ENCODE measurements at places on chromosomes 11 and 22.

DNA sequence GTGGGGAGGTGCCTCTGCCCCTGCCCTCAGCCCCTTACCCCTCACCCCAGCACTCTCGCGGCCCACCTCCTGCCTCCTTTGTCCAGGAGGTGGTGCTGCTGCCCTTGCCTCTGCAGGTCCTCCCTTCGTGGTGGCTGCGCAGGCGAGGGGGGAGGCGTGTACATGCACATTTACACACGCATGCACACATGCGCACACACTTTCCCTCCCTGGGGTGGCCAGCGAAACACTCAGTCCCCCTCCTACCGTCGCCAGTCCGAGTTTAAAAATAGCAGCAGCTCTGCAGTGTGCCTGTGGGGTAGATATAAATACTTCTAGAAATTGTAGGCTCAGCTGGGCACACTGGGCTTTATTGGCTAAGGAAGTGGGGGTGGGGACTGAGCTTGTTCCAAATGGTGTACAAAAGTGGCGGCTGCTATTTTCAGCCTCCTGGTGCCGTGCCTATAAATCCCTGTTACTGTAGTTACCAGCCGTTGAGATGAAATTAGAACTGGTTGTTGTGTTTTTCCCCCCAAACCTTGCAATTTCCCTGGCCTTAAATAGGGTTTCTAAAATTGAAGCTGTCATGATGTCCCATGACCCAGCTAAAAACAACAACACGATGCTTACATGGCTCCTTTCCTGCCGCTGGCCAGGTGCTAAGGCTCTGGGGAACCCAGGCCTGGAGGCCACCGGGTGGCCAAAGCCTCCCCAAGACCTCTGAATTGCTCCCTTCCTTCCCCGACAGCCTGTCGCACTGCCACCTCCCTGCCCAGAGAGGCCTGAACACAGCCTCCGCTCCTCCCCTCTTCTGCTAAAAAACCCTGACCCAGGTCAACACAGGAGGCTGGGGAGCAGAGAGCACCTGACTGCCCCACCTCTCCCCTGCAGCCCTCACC is 12.4 kb downstream of the PICK1 start:
- DNase-seq: no peak

- DNase-seq: no peak
Measured at GRCh38 chr22:20641198-20641892, 132.6 kb upstream of the SERPIND1 start.

- no peak for DNase-seq
Measured at GRCh38 chr11:93653571-93653970, 7.9 kb upstream of the CEP295 start.

GRCh38 chr11:2265854-2266585 is 4.4 kb downstream of the ASCL2 start:
- no peak for DNase-seq

DNA sequence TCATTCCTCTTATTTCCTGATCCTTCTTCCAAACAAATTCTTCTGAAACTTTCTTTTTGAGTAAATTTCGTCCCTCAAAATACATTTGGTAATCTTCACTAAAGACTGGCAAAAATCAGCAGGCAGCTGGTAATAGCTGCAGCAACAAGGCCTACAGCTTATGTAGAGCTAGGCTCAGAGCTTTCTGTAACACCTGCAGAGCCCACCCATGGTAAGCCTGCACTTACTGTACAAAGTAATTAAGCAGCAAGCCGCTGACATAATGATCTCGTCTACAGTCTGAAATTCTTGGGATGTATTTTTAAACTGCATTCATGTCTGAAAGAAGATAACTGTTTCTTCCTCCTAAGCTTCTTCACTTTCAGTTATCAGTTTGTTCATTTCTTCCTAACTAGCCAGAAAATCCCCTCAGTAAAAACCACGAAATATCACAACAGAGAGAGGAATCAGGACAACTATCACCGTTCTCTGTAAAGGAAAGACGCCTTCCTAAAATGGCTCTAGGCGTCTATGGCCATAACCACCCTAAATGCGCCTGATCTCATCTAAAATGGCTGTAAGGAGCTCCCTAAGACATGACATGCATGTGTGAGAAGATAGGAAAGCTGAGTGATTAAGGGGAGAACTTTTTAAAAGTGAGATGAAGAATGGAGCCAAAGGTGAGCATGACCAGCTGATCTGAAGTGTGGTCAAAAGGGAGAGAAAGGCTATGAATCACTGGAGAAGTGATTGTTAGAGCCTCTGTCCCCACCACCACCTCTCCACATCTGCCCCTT is 56.2 kb downstream of the DENND5A start:
- DNase-seq: no peak

GRCh38 chr11:113405724-113406478 is 18.3 kb downstream of the ANKK1 start:
- DNase-seq: no peak

- peak; percentile 62 for DNase-seq
Measured at GRCh38 chr11:3021125-3021524, 29.0 kb upstream of the NAP1L4 start.

DNA sequence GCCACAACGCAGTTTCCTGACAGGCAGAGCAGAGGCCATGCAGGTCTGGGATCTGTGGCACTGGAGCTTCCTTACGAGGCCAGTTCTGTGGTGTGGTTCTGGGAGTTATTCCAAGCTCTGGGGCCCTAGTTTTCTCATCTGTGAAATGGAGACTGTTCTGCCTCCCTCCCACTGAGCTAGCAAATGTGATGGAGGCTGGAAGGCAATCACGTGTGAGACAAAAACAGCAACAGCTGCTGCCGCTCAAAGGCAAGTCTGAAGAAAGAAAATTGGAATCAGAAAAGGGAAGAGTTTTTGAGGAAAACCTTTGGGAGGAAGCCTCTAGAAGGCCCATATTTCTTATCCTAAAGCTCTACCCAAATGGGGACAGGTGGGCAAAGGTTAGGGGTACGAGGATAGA is 8.3 kb upstream of the RIC3 start:
- DNase-seq: no peak

- no peak for DNase-seq
Measured at GRCh38 chr11:116576526-116576925, 196.3 kb downstream of the BUD13 start.

GRCh38 chr22:17639247-17639741 is 737 bp downstream of the BCL2L13 start:
- DNase-seq: peak; percentile 73

- no peak for DNase-seq
Measured at GRCh38 chr11:122931510-122931909, 49.0 kb downstream of the JHY start.

DNA sequence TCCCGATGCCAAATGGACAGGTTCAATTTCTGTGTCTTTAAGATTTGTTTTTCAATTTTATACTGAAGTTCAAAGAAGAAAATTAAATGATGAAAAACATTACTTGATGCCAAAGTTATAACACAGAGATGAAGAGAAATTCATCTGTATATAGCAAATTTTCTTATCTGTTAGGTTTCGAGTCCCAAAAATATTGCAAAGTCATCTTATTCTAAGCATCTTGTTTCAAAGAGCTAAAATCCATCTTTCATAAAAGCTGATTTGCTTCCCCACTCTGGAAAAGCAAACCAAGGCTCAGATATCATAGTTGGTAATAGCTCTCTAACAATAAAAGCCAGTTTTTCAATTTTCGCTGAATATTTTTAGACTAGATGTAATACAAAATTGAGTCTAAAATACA is 19.0 kb upstream of the CCDC89 start:
- no peak for DNase-seq

DNA sequence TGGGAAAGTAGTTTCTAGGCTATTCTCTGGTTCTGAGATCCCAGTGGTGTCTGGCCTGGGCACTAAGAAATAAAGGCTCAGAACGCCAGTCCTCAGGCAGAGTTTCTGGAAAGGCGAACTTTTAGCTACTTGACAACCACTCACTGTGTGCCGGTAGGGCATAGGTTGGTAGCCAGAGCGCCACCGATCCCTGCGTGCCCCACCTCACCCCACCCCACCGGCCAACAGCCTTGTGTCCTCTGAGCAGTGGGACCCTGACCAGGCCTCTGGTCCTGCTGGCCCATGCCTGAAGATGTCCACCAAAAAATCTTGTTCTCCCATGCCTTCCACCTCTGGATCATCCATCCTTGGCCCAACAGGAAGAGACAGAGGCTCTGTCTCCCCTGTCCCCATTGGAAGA is 118.0 kb downstream of the FEZ1 start:
- no peak for DNase-seq

DNA sequence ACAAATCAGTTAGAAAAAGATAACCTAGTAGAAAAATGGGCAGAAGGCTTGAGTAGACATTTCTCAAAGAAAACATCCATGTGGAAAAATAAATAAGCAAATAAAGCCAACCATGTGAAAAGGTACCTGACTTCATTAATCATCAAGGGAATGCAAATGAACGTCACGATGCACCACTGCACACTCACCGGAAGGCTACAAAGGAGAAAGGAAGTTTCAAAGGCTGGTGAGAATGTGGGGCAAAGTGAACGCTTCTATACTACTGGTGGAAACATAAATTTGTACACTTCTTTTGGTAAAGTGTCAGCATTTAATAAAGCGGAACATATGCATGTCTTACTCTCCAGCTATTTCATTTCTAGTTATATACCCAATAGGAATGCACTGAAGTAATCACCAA is 166.8 kb downstream of the CSNK2A3 start:
- no peak for DNase-seq

DNA sequence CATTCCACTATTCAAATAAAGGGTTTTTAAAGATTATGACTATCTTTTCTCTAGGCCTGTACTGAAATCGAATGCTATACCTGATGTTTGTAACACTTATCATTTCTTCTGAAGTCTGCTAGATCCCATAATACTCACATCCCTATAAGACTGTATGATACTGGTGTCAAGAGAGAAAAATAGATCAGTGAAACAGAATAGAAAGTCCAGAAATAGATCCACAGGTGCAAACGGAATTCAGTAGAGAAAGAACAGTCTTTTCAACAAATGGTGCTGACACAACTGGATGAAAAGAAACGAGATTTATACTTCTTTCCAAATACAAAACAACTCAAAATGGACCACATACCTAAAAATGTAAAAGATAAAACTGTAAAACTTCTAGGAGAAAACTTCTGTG is 143.2 kb downstream of the APOL5 start:
- DNase-seq: no peak

- DNase-seq: no peak
Measured at GRCh38 chr22:41132550-41132949, 40.2 kb downstream of the EP300 start.

DNA sequence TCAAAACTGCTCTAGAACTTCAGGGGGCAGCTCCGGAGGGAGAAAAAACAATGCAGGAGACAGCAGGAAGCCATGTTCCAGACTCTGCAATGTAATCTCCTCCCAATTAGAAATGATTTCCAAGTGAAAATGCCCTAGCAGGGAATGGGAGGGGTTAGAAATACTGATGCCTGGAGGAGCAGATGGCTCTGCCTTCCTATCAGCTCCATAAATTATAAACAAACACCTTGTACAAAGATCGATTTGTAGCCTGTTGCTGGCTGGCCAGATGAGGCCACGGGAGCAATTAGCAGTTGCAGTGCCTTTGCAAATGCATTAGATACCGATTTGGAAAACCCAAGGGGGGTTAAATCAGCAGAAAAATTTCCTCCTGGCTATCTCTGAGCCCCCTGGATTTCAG is 46.6 kb upstream of the CHRM4 start:
- DNase-seq: no peak

All from HuH-7.5 (cell line).